Thymus (tissue), 14 donors: ENCODE measurements at places on chromosomes 16 and 17. TPM values are rescaled to one million over a fixed set of nuclear protein-coding genes. Genes with fewer than 3 reads are reported as not detected.

The CD300A gene
- total RNA-seq = 28.0 TPM

The LITAFD gene
- total RNA-seq = not detected

The GPR139 gene
- not detected for total RNA-seq

The PPY gene
- total RNA-seq = 0.33 TPM

The QRICH2 gene
- total RNA-seq = 1.1 TPM

The AHSP gene
- total RNA-seq = 43.8 TPM

The CHST4 gene
- total RNA-seq = 0.24 TPM

The NT5M gene
- total RNA-seq = 6.0 TPM

The RAB11FIP4 gene
- 9.2 TPM for total RNA-seq

The NOXO1 gene
- 2.2 TPM for total RNA-seq

The FBXO39 gene
- total RNA-seq = 0.09 TPM

The EIF3CL gene
- total RNA-seq = 58.2 TPM

The KIF1C gene
- 10.8 TPM for total RNA-seq

The ATP2A3 gene
- total RNA-seq = 52.9 TPM

The CD2BP2 gene
- total RNA-seq = 49.5 TPM

The FNDC8 gene
- not detected for total RNA-seq

The SEC14L5 gene
- total RNA-seq = 0.24 TPM

The CDH16 gene
- 0.05 TPM for total RNA-seq

The RNF222 gene
- not detected for total RNA-seq

The CRYBA1 gene
- 0.38 TPM for total RNA-seq

The NSF gene
- 15.3 TPM for total RNA-seq

The HBM gene
- 25.3 TPM for total RNA-seq

The SDR42E1 gene
- total RNA-seq = 6.0 TPM

The CCT6B gene
- total RNA-seq = 1.3 TPM

The CAPNS2 gene
- 0.19 TPM for total RNA-seq

The SPNS1 gene
- total RNA-seq = 11.7 TPM

The TBC1D3 gene
- not detected for total RNA-seq
